AG10803 (cell line): ENCODE measurements at places on chromosomes 3 and 15.
A peak's percentile ranks its signal among the peaks of the same experiment; 100 is the strongest.

DNA sequence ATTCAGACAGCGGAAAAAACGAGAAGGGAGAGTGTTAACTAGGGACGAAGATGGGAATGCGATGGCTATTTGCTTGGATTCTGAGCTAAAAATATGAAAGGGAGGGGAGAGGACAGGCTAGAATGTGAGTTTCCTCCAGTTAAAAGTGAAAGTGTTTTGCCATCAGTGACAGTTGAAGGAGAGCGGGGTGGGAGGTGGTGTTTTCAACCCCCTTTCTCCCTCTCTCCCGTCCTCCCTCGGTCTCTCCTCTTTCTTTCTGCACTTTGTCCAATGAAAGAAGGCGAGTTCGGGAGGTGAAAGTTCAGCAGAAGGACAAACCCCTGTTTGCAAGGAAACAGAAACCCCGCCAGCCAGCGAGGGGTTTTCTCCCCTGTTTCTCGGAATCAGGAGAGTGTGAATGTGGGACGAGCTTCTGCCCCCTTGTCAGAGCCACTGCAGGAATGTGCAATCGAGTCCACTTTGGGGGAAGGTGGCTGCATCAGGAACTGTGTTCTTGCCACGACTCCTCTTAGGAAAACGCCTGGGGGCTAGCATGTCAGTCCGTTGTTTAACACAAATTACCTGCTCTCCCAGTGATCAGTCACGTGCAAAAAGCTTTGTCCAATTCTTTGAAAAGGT is 975 bp upstream of the FOXP1 start:
- DNase-seq: peak; percentile 50

DNA sequence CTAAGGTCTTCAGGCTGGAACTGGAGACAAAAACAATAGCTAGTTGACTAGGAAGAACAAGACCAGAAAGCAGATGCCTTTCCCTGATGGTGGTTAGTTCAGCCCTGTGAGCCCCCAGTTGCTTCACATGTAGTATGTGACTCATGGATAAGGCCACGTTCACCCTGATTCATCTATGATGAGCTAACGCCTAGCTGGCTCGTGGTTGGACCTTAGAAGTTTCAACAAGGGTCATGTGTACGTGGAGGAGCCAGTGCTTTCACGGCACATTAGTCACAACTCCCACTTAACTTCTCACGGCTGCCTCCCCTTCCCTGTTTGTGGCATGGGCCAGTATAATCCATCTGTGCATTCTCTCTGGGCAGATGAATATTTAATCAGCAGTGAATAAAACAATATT is 20.6 kb downstream of the COL8A1 start:
- DNase-seq: peak; percentile 99

GRCh38 chr3:108552267-108553159 is 36.7 kb downstream of the CIP2A start:
- DNase-seq: peak; percentile 51

DNA sequence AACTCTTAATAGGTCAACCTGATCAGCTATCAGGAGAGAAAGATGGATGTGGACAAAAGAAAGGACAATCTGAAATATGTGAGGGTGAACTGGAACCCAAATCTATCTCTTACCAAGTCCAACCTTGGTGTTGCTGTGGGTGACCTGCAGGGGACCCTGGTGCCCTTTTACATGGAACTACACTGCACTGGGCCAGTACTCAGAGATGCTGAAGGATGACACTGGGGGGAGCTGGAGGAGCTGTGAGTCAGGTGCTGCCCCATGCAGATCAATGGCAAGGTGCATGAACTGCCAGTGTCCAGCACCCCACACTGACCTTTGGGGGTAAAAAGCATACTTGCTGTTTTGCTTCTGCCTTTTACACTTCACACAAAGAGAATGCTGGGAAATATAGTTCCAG is 55.6 kb upstream of the TBC1D5 start:
- no peak for DNase-seq
